Right ventricle myocardium inferior (tissue), 1 donor: ENCODE measurements at places on chromosomes 2 and 18. TPM values are rescaled to one million over a fixed set of nuclear protein-coding genes. Genes with fewer than 3 reads are reported as not detected.

DNA sequence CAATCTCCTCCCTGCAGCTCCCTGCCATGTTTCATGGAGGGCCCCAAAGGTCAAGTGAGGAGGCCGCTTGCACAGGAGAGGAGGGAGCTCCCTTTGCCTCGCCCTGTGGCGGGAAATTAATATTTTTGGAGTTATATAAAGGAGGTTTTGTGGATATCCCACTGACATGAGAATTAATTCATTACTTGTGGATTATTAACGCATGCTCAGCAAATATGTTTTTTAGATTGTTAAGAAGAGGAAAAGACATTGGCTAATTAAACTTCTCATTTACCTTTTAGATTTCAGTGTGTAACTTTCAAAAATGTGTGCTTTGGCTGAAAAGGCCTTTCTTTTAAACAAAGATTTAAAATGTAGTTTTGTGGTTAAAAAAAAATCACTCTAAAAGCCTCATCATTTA, 474.0 kb downstream of the SOCS6 start:
- DNase-seq: no peak

DNA sequence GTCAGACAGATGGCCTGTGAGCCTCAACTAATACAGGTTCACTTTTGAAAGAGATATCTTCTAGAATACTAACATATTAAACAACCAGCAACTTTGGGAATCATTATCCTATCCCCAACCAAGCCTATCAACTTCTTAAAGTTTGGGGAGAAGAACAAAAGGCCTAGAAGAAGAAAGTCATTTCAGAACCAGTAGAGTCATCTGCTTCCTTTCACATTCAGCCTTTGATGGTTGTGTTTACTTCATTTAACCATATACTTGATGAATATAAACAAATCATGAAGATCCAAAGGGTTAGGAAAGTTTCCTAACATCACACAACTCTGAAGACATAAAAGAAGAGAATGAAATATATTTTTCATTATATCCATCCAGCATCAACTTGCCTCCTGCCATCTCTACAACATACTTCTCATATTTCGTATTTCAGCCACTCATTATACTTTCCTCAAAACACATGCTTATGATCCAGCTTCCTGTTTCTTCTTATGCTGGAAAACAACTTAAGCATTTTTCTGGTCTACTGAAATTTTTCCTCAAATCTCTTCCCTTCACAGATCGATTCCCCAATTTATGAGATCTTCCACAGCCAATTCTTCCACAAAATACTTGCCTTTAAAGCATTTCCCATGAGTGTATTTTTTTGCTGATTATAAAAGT, 114.3 kb downstream of the CACNB4 start:
- no peak for DNase-seq

DNA sequence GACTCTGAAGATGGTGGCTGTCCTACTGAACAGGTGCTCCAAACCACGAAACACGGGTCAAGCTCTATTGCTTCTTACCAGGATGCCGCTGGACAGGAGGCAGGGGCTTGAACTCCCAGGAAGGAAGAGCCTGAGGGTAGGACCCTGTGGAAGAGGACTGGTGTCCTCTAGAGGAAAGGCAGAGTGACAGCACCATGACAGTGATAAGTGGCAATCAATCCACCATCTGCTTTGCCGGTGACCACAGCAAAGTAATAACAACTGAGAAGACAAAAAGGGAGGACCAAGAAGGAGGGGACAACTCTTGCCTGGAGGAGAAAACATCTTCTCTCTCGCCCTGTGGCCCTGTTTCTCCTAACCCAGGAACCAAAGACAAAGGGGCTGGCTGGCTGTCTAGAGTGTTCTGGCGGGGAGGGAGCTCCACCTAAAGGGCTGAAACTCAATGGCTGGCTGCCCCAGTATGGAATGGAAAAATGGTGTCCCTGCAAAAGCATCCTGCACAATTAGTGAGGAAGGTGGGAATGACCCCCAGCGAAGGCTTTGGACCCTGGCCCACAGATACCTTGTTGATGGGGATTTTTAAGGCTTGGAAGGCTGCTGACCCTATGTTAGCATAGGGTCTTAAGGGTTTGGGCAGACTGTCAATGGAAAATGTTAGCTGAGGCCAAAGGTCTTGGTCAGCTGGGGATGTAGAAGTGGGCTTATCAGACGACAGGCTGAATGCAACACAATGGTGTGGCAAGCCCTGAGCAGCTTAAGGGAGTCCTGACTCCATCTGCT, 35.4 kb downstream of the PROC start:
- no peak for DNase-seq

DNA sequence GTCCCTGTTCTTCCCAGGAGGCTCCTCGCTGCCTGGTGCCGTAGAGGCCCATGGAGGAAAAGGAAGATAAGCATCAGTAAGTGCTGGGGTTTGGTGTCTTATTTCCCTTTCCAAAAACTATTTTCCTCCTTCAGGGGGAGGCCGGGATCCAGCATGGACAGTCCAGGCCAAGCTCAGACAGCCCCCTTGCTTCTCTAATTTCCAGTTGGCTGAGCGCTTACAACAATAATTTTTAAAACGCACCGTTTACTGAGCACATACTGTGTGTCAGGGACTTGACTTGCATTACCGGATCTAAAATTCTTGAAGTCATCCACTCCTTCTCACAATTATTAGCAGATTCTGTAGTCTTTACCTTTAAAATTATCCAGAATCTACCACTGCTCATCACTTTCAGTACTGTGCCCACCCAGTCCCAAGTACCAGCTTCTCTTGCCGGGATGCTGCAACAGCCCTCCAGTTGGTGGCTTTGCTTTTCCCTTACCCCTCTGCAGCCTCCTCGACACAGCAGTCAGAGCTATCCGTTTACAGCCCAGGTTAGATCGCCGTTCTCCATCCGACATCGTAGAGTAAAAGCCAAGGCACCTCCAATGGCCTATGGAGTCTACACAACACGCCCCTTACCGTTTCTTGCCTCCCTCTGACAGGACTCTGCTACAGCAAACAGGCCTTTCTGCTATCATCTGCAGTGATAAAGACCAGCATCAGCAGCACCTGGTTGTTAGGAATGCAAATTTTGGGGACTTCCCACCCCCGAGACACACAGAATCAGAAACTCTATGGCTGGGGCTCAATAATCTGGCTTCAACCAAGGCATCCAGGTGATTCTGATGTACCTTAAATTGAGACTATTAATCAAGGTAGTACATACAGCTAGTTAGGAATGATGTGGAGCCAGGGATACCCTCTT, 75.2 kb upstream of the TSPYL6 start:
- no peak for DNase-seq

GRCh38 chr2:188610827-188611226, 319.2 kb downstream of the GULP1 start:
- no peak for DNase-seq

DNA sequence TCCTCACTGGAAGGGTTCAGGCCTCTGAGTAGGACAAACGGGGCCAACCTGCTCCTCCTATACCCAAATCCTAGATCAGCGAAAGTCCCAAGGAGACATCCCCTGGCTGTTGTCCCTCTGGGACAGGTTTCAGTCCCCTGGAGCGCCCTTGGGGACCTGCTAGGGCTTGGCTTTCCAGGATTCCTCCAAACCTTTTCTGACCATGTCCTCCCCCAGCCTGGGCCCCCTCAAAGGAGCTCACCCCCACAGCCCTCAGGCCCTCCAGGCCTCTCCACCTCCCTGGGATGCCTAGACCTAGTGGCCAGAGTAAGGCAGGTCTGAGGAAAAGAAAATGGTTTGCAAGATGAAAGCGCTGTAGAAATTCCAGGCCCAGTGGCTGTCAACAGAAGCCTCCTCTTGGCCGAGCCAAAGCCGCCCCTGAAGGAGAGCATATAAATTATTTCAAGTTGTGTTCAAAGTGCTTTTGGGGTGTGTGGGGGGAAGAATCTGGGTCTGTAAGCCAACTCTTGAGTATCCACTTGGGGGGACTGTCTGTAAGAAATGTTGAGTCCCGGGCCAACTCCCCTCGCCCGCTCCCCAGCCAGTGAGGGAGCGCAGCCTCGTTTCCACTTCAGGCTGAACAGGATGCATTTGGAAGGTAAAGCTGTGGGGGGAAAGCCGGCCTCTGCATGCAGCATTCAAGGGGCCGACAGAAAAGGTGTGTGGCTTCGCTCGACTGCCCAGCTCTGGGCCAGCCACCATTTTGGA, 158.6 kb downstream of the DYSF start:
- no peak for DNase-seq

DNA sequence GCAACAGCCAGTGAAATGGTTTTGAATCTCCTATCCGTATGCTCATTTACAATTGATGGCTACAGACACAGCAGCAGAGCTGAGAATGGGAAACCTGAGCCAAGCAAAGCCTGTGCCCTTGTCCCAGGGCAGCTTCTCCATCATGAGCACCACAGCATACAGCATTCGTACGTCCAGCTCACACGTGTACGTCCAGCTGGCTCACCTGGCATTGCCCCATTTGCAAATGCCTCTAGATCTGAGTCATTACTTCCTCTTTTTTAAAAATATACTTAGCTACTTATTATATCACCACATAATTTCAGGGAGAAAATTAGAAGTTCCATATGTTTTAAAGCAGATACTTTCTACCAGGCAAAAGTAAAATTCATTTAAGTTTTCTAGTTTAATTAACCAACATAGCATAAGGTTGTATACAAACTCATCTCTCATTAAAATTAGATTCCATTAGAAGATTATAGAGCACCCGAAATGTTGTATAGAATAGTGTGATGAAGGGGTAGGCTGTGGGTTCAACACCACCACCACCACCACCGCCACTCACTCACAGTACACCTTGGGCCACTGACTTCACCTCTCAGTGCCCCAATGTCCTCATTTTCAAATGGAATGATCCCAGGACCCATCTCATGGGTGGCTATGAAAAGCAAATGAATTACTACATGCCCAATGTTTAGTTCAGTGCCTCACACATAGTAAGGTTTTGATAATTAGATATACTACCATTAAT, 31.4 kb upstream of the TMEM177 start:
- DNase-seq: no peak

GRCh38 chr2:79253243-79253774, 93.8 kb upstream of the REG3A start:
- no peak for DNase-seq

DNA sequence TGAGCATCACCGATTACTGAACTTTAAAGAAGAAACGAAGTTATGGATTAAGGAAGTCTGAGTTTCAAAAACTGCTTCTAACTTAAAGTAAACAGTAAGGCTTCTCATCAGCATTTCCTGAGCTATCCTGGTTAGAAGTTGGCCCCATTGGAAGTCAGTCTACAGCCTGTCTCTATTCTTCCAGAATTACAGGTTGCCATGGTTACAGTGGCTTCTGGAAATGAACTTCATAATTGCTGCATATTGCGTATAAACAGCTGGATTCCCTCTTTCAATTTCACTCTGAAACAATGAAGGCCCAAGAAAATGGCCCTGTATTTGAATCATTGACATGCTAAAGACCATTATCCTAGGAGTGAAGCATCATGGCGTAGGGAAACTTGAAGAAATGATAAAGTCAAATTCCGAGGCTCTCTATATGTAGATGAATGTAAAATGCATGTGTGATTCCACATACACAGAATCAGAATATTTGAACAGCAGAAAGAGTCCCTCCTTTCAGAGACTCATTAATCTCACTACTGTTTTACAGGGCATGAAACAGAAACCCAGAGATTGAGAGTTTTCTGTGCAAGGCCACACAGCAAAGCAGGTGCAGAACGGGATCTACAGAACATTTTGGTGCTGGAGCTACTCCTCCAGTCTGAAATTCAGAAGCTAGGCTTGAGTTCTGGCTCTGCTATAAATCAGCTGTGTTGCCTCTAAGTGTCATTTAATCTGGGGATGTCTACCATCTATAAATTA, 856.4 kb upstream of the CELF4 start:
- no peak for DNase-seq

DNA sequence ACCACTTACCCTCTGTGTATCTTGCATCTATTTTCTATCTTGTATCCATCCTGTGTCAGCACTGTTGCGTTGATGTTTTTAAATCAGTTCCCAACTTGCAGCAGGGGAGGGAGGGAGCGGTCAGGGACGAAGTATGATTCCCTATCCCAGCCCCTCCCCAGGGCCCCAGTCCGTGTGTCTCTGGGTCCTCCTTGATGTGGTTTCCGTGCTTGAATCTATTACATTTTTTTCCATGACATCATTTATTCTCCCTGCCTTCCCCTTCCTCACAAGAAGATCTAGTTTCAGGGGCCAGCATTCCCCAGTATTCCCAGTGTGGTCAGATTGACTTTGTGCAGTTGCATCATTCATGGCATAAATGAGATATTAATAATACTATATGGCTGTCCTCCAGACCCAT, 479.3 kb downstream of the PTPRM start:
- DNase-seq: no peak

DNA sequence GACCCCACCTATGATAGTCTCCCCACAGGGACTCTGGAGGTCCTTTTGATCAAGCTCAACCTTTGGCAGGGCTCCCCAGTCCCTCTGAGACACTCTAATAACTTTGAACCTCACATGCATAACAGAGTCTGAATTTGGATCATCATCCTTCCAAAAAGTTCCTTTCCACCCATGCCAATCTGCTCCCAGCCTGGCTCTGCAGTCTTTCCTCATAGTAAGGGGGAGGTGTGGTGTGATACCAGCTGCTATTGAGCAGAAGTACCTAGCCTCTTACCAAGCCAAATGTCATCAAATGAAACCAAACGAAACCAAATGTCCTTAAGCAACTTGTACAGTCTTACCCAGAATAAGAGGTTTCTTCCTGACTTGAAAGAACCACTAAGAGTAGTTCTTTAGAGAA, 36.5 kb downstream of the DTNA start:
- DNase-seq: no peak

GRCh38 chr2:157259960-157260359, 2.5 kb downstream of the GALNT5 start:
- no peak for DNase-seq

DNA sequence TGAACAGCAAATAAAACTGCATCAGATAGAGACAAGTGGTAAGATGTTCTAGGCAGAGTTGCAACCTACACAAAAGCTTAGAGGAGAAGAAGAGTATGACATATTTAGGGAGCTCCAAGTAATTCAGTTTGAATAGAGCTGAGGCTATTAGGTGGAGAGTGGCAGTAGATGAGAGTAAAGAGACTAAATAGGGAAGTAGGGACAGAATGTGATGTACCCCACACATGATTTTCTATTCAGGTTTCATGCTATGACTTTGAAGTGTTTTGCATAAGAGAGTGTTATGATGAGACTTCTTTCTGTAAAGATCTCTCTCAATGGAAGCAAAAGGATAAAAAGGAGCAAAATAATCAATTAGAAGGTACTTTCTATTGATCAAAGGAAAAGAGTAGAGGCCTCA, 206.8 kb upstream of the ERBB4 start:
- no peak for DNase-seq

DNA sequence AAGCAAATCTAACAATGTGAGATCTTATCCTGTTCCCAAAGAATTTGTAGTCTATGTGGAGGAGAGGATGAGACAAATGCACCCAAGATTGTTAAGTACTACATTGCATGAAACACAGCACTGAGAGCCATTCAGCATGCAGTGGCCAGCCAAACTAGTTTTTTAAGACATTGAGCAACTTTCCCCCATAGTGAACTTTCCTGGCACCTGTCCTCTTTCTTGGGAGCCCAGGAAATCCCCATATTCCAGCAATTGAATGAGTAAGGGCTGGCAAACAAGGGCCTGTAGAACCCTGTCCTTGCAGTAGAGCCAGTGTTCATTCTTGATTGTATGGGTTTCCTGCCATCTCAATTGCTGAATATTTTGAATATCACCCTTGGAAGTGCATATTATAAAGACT, 58.8 kb upstream of the FIGN start:
- DNase-seq: no peak

- no peak for DNase-seq
Measured at GRCh38 chr2:63861220-63861822, 19.6 kb downstream of the UGP2 start.

- DNase-seq: peak; percentile 93
Measured at GRCh38 chr2:74002505-74003421, 18.1 kb downstream of the TET3 start.

The NETO1 gene
- not detected for total RNA-seq

The ATOH8 gene
- 29.1 TPM for total RNA-seq

The CCDC150 gene
- total RNA-seq: 0.89 TPM

The CTLA4 gene
- total RNA-seq: 0.19 TPM

The ACVR1C gene
- 0.81 TPM for total RNA-seq
